ENCODE measurements at places on chromosomes 11 and 22. TPM values are rescaled to one million over a fixed set of nuclear protein-coding genes. Genes with fewer than 3 reads are reported as not detected.
A peak's percentile ranks its signal among the peaks of the same experiment; 100 is the strongest.

GRCh38 chr22:35687461-35687860, 30.2 kb upstream of the APOL5 start:
- H3K36me3 ChIP-seq = no peaks in the 10 kb centered on the region
- no peak overlapping the region for H3K27ac ChIP-seq
- H3K4me3 ChIP-seq = no peak overlapping the region
- H3K27me3 ChIP-seq = 0 out of 2 replicates have a peak, but pooled peaks cover 3% of the 10 kb centered on the region

DNA sequence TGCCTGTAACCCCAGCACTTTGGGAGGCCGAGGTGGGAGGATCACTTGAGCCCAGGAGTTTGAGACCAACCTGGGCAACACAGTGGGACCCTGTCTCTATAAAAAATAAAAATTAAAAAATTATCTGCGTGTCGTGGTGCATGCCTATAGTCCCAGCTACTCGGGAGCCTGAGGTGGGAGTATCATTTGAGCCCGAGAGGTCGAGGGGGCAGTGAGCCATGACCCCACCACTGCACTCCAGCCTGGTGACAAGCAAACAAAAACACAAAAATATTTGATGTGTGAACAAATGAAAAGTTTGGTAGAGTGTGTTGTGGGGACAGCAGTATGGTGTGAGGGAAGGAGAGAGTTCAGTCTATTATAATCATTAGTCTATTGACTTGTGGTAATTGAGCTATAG, 90.8 kb upstream of the PARVA start:
- DNase-seq = no peak
- no peak overlapping the region for H3K27ac ChIP-seq
- no peaks in the 10 kb centered on the region for H3K27me3 ChIP-seq

DNA sequence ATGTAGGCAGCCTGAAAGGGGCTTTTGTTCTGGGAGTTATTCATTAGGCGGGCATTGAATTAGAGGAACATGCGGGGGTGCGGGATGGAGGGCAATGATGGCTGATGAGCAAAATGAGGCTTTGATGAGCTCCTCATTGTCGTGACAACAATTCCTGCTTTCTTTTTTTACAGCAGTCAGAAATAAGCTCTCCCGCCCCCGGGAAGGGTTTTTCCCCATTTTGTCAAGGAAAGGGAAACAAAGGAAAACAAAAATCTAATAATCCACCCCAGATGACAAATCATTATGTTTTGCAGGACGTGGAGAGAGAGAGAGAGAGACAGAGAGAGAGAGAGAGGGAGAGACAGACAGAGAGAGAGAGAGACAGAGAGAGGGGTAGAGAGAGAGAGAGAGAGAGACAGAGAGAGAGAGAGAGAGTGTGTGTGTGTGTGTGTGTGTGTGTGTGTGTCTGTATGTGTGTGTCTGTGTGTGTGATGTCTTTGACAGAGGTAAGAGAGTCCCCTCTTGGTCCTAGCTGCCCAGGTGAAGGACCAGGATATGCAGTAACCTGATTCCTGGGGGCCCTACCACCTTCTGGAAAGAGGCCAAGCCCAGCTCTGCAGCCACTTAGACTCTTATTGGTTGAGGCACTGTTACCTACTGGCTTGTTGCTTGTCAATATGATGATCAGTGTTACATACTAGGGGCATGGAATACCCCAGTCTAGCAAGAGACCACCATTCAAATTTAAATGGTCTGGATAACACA, 46.7 kb upstream of the PARVA start:
- no peaks in the 10 kb centered on the region for H3K36me3 ChIP-seq
- no peak overlapping the region for H3K27ac ChIP-seq

GRCh38 chr11:15807827-15808226, 548.5 kb downstream of the SOX6 start:
- DNase-seq = no peak
- H3K4me3 ChIP-seq = no peak overlapping the region
- no peak overlapping the region for H3K27ac ChIP-seq

GRCh38 chr11:112163875-112164685, at the start of gene IL18:
TSS of gene IL18 (minus strand) at chr11:112164094. CDS start at chr11:112155053, 9,041 bp downstream.
- H3K27me3 ChIP-seq = no peaks in the 10 kb centered on the region
- DNase-seq = peak; percentile 29
- no peaks in the 10 kb centered on the region for H3K36me3 ChIP-seq
- peak within 1 kb of the TSS; percentile 17 for H3K4me3 ChIP-seq

Gene GRIK4
- total RNA-seq = not detected

Gene MRGPRX2
- not detected for total RNA-seq

Gene TMEM45B
- total RNA-seq = 0.16 TPM

DNA sequence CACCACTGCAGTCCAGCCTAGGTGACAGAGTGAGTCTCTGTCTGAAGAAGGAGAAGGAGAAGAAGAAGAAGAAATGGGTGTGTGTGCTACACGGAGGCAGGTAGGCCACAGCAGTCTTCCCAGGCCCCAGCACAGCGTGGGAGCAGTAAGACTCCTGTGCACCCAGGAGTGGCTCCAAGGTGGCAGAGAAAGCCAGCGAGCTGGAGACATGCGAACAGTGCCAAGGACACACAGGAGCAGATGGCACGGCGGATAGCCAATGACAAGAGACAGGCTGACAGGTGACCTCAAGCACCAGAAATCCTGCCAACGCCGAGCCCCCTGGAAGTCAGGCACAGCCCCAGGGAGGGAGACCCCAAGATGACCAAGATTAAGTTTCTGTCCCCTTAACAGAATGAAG, 9.0 kb upstream of the SCGB1A1 start:
- H3K4me1 ChIP-seq = peaks cover 11% of the 10 kb centered on the region
- no peak for DNase-seq
- no peaks in the 10 kb centered on the region for H3K27me3 ChIP-seq
- H3K36me3 ChIP-seq = no peaks in the 10 kb centered on the region

DNA sequence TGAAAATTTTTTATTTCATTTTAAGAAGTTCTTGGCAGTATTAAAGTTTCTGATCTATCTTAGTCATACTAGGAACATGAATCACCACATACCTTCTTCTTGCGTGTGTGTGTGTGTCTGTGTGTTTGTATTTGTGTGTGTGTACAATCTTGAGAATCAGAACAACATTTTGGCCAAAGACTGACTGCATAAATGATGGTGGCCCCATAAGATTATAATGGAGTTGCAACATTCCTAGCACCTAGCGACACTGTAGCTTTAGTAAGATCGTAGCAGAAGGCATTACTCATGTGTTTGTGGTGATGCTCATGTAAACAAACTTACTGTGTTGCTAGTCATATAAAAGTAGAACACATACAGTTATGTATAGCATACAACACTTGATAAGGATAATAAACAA, 205.4 kb downstream of the FAM76B start:
- no peaks in the 10 kb centered on the region for H3K27me3 ChIP-seq
- H3K4me1 ChIP-seq = no peaks in the 10 kb centered on the region
- DNase-seq = no peak
- no peaks in the 10 kb centered on the region for H3K36me3 ChIP-seq
- no peak overlapping the region for H3K4me3 ChIP-seq

Gene MYO7A
- total RNA-seq = 0.07 TPM

DNA sequence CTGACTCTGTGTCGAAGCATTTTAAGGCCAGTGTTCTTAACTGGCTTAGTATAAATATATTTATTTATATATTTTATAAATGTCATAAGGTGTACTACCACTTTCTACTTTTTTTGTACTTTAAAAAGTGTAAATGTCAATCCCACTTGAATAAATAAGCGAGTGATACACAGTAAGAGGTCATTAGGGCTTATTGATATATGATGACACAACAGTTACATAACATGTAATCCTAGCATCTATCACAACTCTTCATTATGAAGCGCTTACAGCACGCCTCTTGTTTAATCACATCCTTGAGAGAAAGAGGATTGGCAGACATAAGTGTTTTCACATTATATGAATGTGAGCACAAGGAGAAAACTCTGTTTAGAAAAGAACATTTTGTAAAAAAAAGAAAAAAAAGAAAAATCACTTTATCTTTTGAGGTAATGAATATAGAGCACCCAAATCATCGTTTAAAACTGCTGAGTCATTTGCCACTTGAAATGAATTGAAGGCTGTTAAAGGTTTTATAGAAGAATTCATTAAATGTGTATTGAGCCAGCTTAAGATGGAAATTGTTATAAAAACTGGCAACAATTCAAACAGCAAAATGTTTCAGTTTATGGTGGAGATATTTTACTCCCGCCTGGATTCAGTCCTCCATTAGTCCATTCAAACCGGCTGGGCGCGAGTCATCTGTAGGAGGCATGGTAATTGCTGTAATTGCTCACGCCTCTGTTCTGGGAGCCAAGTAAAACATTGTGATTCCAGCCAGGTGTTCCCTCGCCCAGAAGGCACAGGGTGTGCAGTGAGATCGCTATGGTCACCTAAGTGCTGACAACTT, 627.3 kb upstream of the KIRREL3 start:
- DNase-seq = no peak
- no peaks in the 10 kb centered on the region for H3K4me1 ChIP-seq
- no peaks in the 10 kb centered on the region for H3K27me3 ChIP-seq
- no peak overlapping the region for H3K27ac ChIP-seq

- no peaks in the 10 kb centered on the region for H3K4me1 ChIP-seq
- peak; percentile 73 for DNase-seq
- no peak overlapping the region for H3K4me3 ChIP-seq
- no peaks in the 10 kb centered on the region for H3K36me3 ChIP-seq
Measured at GRCh38 chr11:1876361-1877063, 15.2 kb downstream of the PRR33 start.

Gene MRPL21
- total RNA-seq = 201 TPM

DNA sequence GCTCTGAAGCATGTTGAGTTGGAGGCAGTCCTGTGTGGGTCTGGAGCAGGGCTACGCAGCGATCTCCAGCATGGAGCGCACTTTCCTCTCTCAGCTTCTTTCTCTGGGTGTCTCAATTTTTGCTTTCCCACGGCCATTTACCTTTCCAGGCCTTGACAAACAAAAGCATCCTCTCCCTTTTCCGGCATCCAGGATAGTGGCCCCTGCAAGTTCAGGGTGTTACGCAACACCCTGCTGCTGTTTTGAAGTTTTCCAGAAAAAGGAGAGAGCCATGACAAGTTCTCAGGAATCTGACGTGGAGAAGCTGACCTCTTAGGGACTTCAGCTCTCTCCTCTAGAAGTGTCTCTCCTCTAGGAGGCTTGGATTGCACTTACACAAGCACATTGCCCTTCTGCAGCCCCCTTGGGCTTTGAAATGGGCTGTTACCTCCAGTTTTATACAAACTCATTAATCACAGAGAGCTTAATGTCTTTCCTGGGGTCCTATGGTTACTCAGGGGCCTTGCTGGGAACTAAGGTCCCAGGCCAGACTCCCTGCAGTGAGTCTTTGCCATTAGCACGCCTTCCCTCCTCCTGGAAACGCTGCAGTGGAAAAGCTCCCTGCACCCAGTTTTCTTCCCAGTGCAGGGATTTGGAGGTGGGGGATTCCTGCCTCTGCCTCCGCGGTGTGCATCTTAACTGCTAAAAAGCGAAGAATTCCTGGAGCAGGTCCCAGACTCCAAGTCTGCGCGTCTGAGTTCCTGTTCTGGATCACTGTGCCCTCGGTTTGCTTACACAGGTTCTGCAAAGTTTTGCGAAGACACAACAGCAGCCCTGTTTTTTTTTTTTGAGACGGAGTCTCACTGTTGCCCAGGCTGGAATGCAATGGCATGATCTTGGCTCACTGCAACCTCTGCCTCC, 80.4 kb downstream of the BARX2 start:
- no peaks in the 10 kb centered on the region for H3K27me3 ChIP-seq
- no peaks in the 10 kb centered on the region for H3K4me1 ChIP-seq
- H3K36me3 ChIP-seq = no peaks in the 10 kb centered on the region
- no peak overlapping the region for H3K27ac ChIP-seq

DNA sequence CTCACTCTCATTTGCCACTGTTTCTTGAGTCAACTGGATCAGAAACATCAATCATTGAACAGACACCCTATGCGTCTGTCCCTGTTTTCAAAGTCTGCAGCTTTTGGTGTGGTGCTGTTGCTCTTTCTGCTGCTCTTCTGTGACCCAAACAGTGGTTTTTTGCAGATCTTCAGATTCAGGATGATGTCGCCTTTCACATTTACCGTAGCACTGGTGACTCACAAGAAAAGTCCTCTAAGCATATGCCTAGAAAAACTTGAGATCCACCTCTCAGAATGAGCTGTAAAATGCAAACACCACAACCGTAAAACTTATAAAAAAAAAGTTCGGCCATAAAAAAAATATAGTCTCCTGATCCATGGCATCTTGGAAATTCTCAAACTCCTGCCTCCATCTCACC, 400.4 kb downstream of the NTM start:
- H3K27me3 ChIP-seq = no peaks in the 10 kb centered on the region
- H3K4me1 ChIP-seq = no peaks in the 10 kb centered on the region
- H3K27ac ChIP-seq = no peak overlapping the region
- no peak for DNase-seq

Gene SPDYC
- total RNA-seq = 15.1 TPM

Gene LGR4
- 5.8 TPM for total RNA-seq

- H3K36me3 ChIP-seq = peaks cover 3% of the 10 kb centered on the region
- DNase-seq = peak; percentile 58
- H3K27me3 ChIP-seq = no peaks in the 10 kb centered on the region
- peak overlapping the region; percentile 47 for H3K4me3 ChIP-seq
- H3K27ac ChIP-seq = peak overlapping the region; percentile 79
Measured at GRCh38 chr11:68839911-68840641, 1.6 kb downstream of the CPT1A start.

Gene MEI1
- total RNA-seq = 0.47 TPM

DNA sequence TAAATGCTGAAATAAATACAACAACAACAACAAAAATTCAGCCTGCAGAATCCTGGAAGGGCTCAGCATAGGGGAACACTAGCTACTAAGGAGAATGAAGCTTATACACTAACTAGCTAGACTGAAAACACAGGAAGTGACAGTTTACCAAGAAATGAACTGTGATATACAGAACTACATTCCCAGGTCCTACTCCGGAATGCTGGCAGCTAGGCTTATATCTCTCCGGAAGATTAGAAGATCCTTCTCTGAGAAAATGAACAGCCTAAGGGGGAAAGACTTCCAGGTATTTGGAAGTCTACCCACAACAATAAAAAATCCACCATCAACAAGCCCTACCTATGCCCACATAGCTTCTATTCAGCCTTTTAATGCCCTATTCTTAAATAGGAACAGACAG, 31.0 kb downstream of the CCDC34 start:
- no peaks in the 10 kb centered on the region for H3K27me3 ChIP-seq
- no peak for DNase-seq
- no peak overlapping the region for H3K27ac ChIP-seq
- no peaks in the 10 kb centered on the region for H3K36me3 ChIP-seq
- no peaks in the 10 kb centered on the region for H3K4me1 ChIP-seq
